CD8-positive, alpha-beta memory T cell (primary cell): ENCODE measurements at places on chromosomes 4 and X. TPM values are rescaled to one million over a fixed set of nuclear protein-coding genes. Genes with fewer than 3 reads are reported as not detected.
A peak's percentile ranks its signal among the peaks of the same experiment; 100 is the strongest.

Gene ASB12
- total RNA-seq: not detected

Gene SPINK2
- total RNA-seq: 2.1 TPM

Gene PDGFRA
- total RNA-seq: not detected

Gene VCX
- total RNA-seq: not detected

DNA sequence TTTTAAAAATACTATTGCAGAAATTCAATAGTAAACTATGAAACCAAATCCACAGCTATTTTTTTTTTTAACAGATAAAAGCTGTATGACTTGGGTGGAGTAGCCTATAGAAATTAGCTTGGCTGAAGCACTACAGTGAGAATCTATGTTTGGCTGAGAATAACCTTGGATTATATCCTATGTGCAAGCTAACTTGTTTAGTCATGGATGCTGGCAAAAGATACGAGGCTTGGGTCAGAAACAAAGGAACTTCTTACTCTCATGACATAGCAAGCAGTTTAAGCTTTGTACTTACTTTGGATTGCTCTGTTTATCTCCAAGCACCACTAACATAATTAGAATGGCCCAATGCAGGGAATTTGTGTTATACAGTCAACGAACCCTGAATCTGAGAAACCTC is 119.2 kb upstream of the GRID2 start:
- no peak overlapping the region for H3K27ac ChIP-seq
- no peaks in the 10 kb centered on the region for H3K27me3 ChIP-seq
- H3K36me3 ChIP-seq: no peaks in the 10 kb centered on the region
- DNase-seq: no peak
- no peaks in the 10 kb centered on the region for H3K4me1 ChIP-seq
- no peak overlapping the region for H3K4me3 ChIP-seq

GRCh38 chrX:124217304-124218251 is 114.9 kb upstream of the TEX13D start:
- H3K36me3 ChIP-seq: no peaks in the 10 kb centered on the region
- H3K4me3 ChIP-seq: peak overlapping the region; percentile 51
- peaks cover 62% of the 10 kb centered on the region for H3K4me1 ChIP-seq
- H3K27ac ChIP-seq: peak overlapping the region; percentile 39
- H3K27me3 ChIP-seq: no peaks in the 10 kb centered on the region

- no peak overlapping the region for H3K27ac ChIP-seq
- no peak overlapping the region for H3K4me3 ChIP-seq
- no peak for DNase-seq
- no peaks in the 10 kb centered on the region for H3K36me3 ChIP-seq
- H3K4me1 ChIP-seq: no peaks in the 10 kb centered on the region
- no peaks in the 10 kb centered on the region for H3K27me3 ChIP-seq
Observed at GRCh38 chrX:27444093-27444908, 18.8 kb downstream of the PPP4R3C start.

DNA sequence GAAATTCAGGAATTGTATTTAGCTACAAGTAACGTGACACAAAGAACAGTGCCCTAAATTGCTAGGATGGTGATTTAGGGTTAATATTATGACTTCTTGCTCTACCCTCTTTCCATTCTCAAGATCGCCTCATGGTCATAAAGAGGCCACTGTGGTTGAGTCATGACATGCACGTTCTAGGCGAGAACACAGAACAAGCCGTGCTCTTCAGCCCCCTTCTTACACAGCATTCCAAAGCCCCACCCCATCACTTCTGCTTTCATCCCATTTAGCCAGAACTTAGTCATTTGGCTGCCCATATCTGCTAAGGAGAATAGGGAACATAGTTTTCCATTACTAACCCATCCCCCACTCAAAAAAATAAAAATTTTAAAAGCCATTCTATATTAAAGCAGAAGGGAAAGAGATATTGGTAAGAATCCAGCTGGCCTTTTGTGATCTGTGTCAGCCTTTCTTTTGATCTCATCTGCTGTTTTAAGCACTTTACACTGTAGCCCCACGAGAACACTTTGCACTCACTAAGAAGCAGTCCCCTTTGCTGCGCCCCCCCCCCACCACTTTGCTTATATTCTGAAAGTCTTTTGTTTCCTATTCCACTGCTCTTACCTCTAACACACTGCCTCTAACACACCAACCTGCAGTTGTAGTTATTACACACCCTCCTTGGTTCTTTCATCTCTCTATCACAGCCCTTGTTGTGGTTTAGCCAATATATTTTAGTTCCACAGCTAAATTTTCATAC is 28.4 kb downstream of the NPNT start:
- no peak overlapping the region for H3K27ac ChIP-seq
- no peaks in the 10 kb centered on the region for H3K36me3 ChIP-seq
- H3K27me3 ChIP-seq: no peaks in the 10 kb centered on the region
- no peaks in the 10 kb centered on the region for H3K4me1 ChIP-seq

DNA sequence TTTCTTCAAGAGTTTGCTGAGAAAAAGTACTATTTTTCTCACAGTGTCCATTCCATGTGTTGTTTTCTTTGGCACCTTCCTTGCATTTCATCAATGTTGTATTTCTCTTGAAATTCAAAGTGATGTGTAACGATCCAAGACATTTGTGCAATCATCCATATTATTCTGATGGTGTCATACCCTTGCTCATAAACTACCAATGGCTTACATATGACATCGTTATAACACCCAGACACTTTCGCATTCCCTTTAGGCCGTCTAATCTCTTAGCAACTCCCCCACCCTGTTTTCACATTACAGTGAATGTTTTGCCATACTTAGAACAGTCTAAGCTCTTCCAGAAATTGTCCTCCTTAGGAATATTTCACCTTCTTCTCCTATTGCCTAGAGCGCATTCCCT is 1779.0 kb downstream of the PCDH7 start:
- H3K4me1 ChIP-seq: no peaks in the 10 kb centered on the region
- no peaks in the 10 kb centered on the region for H3K27me3 ChIP-seq
- no peak overlapping the region for H3K27ac ChIP-seq
- H3K4me3 ChIP-seq: no peak overlapping the region
- no peaks in the 10 kb centered on the region for H3K36me3 ChIP-seq

- no peak overlapping the region for H3K4me3 ChIP-seq
- H3K27ac ChIP-seq: no peak overlapping the region
- no peaks in the 10 kb centered on the region for H3K27me3 ChIP-seq
- H3K4me1 ChIP-seq: peaks cover 17% of the 10 kb centered on the region
Observed at GRCh38 chr4:153223930-153224329, 19.7 kb downstream of the TRIM2 start.

DNA sequence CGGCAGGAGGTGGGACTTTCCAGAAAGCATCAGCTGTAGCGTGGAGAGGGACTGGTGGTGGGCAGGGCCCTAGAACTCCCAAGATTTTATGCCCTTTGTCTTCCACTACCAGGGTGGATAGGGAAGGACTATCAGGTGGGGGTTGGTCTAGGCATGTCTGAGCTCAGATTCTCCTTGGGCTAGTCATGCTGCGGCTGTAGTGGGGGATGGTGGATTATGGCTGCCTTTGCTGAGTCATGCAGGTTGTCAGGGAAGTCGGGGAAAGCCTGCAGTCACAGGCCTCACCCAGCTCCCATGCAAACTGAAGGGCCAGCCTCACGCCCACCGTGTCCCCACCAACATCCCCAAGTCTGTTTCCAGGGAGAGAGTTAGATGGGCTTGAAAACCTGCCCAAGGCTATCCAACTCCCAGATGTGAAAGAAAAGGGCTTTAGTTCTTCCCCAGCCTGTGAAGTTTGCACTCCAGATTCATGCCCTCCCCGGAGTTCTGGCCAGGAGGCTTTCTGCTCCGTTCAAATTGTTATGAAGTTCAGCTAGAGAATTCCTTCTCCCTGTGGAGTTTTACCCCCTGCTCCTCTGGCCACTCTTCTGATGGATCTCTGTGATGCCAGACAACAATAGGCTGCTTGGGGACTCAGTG is 13.4 kb upstream of the MEPE start:
- H3K4me1 ChIP-seq: no peaks in the 10 kb centered on the region
- no peaks in the 10 kb centered on the region for H3K36me3 ChIP-seq
- no peak for DNase-seq

DNA sequence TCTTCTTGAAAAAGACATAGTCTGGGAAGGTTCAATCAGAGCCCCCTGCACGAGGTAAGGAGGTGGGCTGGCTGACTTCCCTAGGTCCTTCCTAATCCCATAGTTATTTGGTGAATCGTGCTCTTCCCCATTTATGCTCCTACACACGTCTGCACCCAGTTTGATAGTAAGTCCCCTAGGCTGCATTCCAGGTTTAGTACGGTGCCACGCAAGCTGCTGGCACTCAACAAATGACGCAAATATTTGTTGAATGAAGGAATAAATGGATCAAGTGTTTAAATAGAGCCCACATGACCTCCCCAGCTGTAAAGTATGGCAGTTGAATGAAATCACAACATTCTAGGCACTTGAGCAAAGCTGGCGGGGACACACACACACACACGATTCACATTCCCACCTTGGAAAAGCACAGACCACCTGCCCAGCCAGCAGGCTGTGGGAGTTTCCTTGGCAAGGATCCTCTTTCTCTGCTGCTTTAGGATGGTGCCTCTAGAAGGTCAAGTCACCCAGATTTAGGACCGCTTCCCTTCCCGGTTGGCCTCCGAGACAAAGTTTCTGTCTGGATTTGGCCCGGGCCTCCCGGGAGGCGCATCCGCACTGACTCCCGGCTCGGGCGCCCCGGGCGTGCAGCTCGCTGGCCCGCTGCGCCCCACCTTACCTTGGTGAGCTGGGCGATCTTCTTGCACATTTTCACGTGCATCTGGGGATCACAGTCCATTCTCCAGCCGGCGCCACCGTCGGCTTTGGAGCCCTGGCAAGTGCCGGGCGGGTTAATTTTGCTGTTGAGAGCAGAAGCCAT is 721 bp downstream of the FAM184B start:
- peaks cover 4% of the 10 kb centered on the region for H3K4me1 ChIP-seq
- DNase-seq: no peak
- H3K36me3 ChIP-seq: no peaks in the 10 kb centered on the region
- no peaks in the 10 kb centered on the region for H3K27me3 ChIP-seq

GRCh38 chr4:121242188-121242750 is 78.1 kb upstream of the TNIP3 start:
- H3K4me3 ChIP-seq: no peak overlapping the region
- no peaks in the 10 kb centered on the region for H3K27me3 ChIP-seq
- peaks cover 8% of the 10 kb centered on the region for H3K4me1 ChIP-seq
- no peaks in the 10 kb centered on the region for H3K36me3 ChIP-seq
- no peak for DNase-seq
- H3K27ac ChIP-seq: no peak overlapping the region

DNA sequence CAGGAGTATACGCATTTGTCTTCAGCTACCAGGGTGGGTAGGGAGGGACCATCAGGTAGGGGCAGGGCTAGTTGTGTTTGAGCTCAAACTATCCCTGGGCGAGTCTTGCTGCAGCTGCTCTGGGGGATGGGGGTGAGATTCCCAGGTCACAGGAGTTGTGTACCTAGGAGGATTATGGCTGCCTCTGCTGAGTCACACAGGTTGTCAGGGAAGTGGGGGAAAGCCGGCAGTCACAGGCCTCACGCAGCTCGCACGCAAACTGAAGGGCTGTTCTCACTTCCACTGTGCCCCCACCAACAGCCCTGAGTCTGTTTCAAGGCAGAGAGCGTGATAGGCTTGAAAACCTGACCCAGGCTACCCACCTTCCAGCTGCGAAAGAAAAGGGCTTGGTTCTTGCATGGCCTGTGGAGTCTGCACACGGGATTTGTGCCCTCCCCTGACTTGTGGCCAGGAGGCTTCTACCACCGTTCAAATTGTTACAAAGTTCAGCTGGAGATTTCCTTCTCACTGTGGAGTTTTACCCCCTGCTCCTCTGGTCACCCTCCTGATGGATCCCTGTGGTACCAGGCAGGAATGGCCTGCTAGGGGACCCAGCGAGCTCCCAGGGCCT is 63.8 kb downstream of the ARFIP1 start:
- H3K27ac ChIP-seq: no peak overlapping the region
- DNase-seq: no peak
- no peak overlapping the region for H3K4me3 ChIP-seq
- H3K27me3 ChIP-seq: no peaks in the 10 kb centered on the region

GRCh38 chr4:105909787-105910281 is 14.6 kb downstream of the NPNT start:
- no peaks in the 10 kb centered on the region for H3K27me3 ChIP-seq
- no peak overlapping the region for H3K4me3 ChIP-seq
- no peak for DNase-seq

DNA sequence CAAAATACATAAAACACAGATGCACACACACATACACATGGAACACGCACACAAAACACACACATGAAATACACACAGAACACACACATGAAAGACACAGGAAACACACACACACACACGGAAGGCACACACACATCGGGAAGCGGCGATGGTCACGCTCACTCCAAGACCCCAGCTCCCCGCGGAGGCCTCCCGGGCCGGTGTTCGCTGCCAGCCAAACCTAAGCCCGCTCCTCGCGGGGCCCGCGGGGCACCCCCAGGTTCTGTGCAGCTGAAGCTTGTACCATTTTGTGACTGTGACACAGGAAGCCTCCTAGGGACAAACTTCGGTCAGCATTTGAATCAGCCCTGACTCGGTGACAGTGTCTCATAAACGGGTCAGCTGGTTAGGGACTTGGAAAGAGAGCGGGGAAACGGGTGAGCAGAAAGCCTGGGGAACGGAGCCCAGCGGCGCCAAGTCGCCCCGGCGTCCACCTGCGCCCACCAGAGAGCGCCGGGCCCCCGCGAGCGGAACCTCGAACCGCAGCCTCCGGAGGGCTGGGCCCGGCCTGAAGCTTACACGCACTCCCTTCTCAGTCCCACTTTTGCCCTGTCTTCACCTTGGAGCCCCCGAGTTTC is 32.1 kb downstream of the F11 start:
- no peaks in the 10 kb centered on the region for H3K36me3 ChIP-seq
- no peaks in the 10 kb centered on the region for H3K4me1 ChIP-seq
- H3K27ac ChIP-seq: no peak overlapping the region
- H3K4me3 ChIP-seq: no peak overlapping the region
- no peak for DNase-seq

- no peak overlapping the region for H3K27ac ChIP-seq
- DNase-seq: no peak
- no peaks in the 10 kb centered on the region for H3K4me1 ChIP-seq
- H3K36me3 ChIP-seq: no peaks in the 10 kb centered on the region
- H3K27me3 ChIP-seq: no peaks in the 10 kb centered on the region
Observed at GRCh38 chr4:82500435-82501153, 61.2 kb downstream of the TMEM150C start.

GRCh38 chrX:22559506-22559905 is 286.8 kb downstream of the CBLL2 start:
- H3K27ac ChIP-seq: no peak overlapping the region
- no peaks in the 10 kb centered on the region for H3K4me1 ChIP-seq
- H3K27me3 ChIP-seq: no peaks in the 10 kb centered on the region
- H3K36me3 ChIP-seq: no peaks in the 10 kb centered on the region
- no peak overlapping the region for H3K4me3 ChIP-seq
- DNase-seq: no peak
